ENCODE measurements at places on chromosomes 1 and 21. TPM values are rescaled to one million over a fixed set of nuclear protein-coding genes. Genes with fewer than 3 reads are reported as not detected.

DNA sequence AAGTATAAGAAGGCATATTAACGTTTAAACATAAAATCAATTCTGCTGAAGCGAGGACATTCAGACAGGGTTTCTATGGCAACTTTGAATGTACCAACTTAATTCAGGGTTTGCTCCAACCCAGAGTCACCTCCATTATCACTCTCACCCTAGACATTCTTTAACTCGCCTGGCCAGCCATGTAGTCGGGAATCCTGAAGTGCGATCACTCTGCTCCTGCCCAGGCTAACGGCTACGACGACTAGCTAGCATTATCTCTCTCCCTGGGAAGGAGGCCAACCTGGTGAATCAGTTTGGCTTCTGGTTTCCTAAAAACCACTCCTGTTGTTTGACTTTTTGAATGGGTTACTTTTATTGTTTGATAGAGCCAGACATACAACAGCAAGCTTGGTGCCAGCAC, 38.9 kb upstream of the ZBTB18 start:
- no peak for DNase-seq

The DYNLT5 gene
- 1.7 TPM for total RNA-seq

The HENMT1 gene
- total RNA-seq = 3.3 TPM

The TRIM46 gene
- total RNA-seq = 0.22 TPM

DNA sequence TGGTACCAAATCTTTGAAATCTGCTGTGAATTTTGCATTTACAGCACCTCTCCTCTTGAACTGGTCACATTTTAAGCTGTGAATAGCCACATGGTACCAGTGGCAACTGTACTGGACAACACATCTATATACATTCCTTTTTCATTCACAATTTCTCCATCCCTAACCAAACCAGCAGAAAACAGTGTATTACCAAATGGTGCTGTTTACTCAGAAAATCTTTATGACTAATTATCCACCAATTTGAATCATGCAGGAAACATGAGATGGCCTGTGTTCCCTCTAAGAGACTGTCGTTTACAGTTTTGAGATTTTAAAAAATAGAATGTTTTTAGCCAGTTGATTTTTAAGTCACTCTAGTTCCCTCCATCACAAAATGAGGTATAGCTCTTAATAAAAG, 17.6 kb upstream of the CCT8 start:
- DNase-seq = no peak

DNA sequence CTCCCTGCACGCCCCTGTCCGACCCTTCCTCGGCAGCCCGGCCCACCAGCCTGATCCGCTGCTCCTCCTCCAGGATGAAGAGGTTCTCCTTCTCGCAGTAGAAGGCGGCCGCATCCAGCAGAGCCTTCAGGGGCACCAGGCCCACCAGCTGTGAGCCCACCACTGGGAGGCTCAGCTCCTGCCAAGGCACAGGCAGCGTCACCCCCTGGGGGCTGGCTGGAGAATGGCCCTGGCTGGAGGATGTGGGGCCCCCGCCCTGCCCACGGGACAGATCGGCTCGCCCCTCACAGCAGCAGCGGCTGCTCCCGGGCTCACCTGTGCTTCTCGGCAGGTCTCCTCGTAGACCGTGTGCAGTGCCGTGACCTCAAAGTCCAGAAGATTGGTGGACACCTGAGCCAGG, 5.3 kb downstream of the FTCD start:
- DNase-seq = peak; percentile 84

The GLMP gene
- 78.3 TPM for total RNA-seq

DNA sequence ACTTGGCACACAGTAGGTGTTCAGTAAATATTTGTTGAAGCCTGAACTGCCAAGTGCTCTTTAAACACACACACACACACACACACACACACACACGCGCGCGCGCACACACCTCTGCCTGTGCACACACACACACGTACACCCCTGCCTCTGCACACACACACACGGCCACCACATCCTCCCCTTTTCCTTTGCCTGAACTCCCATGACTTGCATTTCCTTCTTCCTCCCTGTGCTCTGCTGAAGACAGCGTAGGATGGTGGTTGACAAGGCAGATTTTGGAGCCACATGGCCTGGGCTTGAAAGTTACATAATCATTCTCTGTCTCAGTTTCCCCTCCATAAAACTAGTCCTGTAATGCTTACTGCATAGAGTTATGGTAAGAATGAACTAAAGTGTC, 712.3 kb downstream of the PTPRU start:
- DNase-seq = no peak

DNA sequence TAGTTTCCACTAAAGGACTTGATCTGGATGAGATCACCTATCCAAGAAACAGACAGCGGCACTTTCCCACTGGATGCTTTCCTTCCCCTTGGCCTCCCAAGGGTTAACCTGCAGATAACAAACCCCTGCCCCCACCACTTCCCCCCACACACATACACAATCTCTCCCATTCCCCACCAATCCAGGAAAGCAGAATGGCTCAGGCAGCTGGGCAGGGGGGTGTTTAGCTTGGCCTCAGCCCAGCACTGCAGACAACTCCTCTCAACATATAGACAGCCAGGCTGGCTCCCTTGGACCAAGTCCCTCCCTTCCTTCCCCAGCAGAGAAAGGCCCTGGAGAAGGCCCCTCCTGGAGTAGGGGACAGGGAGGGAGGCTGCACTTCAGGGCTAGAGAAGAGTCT, 24.6 kb downstream of the PLEKHA6 start:
- no peak for DNase-seq

DNA sequence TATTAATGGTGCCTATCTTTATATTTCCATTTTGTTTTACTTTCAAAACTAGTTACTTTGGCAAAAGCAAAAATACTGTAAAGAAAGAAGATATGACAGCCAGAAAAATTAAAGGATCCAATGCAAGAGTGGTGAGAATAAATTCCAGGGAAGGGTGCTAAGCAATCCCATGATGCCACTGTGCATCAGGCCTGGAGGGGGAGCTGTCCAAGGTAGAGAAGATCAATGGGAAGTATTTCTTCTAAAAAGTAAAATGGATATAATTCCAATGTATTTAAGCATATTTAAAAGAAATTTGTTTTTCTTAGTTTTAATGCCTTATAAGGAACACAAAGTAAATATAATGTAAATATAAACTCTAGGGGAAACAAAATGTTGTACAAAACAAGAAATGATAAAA, 1382.2 kb upstream of the B3GALT2 start:
- no peak for DNase-seq

Measured in mesenteric fat pad (tissue), 1 donor.